Activated CD4-positive, alpha-beta T cell treated with anti-CD3 and anti-CD28 coated beads for 36 hours (primary cell): ENCODE measurements at places on chromosomes 7 and 10.

GRCh38 chr7:30805081-30805691 is 34.0 kb downstream of the MINDY4 start:
- no peak for DNase-seq

- peak; percentile 92 for DNase-seq
Observed at GRCh38 chr10:128047351-128047750, 78.9 kb downstream of the MKI67 start.

DNA sequence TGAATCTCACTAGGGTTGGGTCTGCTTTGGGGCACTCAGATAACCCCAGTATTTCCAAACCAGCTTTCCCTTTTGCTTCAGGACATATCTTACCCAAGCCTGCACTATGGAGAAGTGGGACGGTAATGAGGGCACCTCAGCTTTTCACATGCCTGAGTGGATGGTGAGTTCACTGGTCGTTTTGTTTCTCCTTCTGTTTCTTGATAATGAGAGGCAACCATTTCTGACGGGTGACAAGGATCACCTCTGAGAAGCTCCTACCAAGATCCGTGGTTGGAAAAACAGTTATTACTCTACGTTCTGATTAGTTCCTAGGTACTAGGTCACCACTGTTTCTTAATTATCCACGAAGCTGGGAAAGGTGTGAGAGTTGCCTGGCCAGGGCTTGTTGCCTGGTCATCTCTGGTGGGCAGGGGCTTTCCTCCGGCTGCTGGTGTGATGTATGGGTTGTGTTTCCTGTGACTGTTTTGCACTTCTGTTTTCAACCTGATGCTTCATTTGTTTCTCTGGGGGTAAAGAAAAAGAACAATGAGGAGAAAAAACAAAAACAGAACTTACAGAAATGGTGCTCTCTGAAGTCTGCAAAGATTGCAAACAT is 65.7 kb upstream of the STRIP2 start:
- DNase-seq: peak; percentile 51

GRCh38 chr10:26525586-26525985 is 87.4 kb downstream of the APBB1IP start:
- no peak for DNase-seq

GRCh38 chr7:19377611-19378344 is 232.6 kb upstream of the FERD3L start:
- no peak for DNase-seq

GRCh38 chr10:64733980-64734379 is 1212.8 kb downstream of the REEP3 start:
- DNase-seq: peak; percentile 4

GRCh38 chr7:126079151-126079550 is 1149.5 kb upstream of the POT1 start:
- DNase-seq: no peak

DNA sequence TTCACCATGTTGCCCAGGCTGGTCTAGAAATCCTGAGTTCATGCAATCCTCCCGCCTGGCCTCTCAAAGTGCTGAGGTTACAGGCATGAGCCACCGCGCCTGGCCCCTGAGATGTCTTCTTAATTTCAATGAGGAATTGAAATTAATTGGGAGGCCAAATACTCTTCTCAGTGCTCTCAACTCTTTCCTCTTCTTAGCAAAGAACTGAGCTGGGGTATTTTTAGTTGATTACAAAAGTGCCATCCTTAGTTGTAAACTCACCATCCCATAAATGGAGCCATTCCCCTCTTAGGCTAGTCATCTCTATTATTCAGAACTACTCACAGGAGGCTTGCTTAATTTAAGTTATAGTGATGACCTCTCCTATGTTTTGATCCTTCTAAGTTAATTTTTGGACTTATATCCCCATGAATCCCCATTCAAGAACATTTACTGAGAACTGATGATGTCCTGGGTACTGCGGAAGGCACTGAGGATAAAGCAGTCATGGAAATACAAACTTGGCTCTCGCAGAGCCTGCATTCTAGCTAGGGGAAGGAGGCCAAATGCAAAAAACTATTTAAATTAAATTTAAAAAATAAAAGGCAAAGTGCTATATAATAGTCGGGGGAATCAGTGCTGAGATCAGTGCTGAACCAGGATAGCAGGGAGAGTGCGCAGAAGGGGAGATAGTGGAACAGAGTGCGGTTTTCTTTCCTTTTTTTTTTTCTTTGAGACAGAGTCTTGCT is 145.3 kb downstream of the SFMBT2 start:
- DNase-seq: no peak

DNA sequence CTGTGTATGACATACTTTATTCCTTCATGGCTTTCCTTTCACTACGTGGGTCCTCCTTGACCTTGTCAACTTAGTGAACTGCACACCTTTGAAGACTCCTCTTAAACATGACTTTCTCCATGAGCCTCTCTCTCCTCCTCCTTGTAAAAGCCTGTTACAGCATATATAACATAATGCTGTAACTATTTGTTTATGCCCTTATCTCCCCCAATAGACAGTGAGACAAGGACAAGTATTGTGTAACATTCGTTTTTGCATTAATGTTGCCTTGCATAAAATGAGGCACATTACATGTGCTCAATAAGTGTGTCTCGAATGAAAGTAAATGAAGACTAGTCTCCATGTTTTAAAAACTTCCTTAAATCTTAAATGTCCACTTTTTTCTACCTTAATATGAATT is 4.3 kb upstream of the LAMB1 start:
- DNase-seq: no peak

- DNase-seq: no peak
Observed at GRCh38 chr10:114706458-114707055, 48.5 kb upstream of the ABLIM1 start.

DNA sequence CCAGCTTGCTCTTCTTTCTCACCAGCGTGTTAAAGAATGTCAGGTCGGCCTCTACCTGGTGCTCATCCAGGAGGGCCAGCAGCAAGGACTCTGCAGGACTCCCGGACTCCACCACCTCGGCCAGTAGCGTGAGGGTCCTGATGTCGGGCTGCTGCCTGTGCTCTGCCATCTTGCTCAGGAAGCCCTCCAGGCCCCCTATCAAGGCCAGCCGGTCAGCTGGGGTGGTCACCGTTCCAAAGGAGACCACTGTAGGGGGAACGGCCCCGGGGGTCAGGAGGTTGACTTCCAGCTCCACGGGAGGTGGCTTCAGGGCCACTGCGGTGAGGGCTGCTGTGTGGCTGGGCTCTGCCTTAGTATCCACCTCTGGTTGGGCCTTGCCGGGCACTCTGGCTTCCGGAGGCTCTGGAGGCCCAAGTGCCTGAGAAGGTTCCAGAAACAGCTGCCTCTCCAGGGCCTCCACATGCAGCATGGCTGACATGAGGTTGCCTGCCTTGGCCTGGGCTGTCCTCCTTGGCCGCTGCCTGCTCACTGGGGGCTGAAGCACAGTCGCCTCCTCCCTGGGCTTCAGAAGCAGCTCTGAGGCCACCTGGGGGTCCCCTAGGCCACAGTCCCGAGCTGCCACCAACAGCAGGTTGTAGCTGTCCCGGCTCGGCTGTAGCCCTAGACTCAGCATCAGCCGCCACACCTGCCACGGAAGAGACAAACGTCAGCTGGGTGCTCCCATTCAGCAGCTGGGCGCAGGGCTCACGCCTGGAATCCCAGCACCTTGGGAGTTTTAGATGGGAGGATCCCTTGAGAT is 13.5 kb downstream of the PTCD1 start:
- no peak for DNase-seq

- DNase-seq: no peak
Observed at GRCh38 chr7:25857376-25858067, 294.5 kb upstream of the NFE2L3 start.

GRCh38 chr7:96116173-96116572 is 205.7 kb downstream of the SLC25A13 start:
- no peak for DNase-seq

- DNase-seq: no peak
Observed at GRCh38 chr10:62437696-62438095, 63.5 kb downstream of the ZNF365 start.

- no peak for DNase-seq
Observed at GRCh38 chr7:142791502-142791901, 20.7 kb downstream of the PRSS2 start.

- no peak for DNase-seq
Observed at GRCh38 chr10:82674036-82674435, 799.0 kb downstream of the NRG3 start.

DNA sequence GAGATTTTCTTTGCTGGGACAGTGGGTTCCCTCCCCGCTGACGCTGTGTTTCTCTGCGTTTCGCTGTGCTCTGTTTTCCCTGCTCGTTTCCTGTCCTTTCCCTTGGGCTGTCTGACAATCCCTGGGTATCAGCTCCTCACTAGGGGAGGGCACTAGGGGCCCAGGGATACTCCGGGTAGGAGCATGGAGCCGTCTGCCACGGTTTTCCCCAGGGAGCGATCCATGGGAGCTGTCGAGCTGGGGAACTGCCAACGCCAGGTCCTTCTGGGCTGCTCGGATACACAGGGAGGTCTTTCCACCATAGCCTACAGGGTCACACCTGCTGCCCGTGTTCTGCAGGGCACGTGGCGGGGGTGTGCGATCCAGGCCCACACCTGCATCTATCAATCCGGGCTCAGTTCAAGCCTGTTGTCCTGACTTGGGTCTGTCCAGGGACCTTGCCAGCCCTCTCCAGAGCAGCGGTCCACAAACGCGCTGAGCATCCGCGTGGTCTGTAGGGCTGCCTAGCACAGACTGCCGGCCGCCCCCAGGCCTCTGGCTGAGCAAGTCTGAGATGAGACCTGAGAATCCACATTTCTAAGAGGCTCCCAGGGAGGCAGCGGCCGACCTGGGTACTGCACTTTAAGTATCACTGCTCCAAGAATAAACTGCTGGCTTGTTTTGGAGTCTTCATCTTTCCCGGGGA is 263.1 kb downstream of the ELFN1 start:
- no peak for DNase-seq

- no peak for DNase-seq
Observed at GRCh38 chr10:112959207-112959838, 9.3 kb downstream of the TCF7L2 start.

DNA sequence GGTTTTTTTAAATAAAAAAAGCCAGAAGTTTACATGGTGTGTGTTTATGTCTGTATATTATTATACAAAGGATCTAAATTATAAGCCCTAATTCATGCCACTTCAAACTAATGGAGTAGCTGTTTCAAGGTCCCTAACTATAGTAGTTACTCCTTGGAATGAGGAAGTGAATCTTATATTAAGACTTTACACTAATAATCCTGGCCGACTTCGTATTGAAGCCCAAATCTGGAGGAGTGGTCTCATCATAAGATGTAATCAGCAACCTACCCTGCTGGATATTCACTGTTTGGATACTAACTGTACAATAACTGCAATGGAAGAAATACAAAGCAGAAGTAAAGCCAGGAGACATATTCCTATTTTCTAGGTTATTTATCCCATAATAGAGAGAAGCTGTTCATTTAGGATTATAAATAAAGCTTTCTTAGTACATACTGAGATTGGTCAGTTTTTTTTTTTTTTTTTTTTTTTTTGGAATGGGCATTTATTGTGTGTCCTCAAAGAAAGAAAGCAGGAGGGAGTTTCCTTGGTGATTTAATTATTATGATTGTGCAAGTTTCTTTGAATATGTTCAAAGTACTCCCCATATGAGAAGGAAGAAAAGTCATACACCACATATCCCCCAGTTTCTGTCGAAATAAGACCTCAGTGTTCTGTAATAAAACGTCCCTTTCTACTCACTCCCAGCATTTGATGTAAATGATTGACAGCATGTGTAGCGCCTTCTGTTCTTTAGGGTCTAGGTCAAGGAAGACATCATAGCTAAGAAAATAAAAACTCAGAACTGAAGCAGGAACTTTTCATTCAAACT is 397.8 kb downstream of the EXOC4 start:
- DNase-seq: no peak

DNA sequence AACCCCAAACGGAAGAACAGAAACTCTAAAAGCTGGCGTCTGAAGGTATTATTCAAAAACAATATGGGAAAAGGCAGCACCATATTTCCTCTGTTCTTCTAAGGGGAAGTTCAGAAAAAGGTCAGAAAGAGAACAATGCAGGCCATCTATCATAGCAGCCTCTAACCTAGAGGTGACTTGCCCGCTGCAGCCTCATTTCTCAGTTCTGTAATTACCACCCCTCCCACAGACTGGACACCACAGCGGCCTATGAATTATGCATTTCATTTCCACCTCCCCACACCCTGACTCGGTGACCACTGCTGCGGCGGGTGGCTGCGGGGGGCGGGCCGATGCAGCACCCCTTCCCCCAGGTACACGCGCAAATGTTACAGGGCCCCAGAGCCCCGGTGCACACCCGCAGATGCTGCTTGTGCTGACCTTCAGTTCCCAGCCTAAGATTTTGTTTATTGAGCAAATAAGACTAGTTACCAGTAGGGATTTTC is 125.5 kb downstream of the CLEC2L start:
- peak; percentile 35 for DNase-seq

- no peak for DNase-seq
Observed at GRCh38 chr7:32045228-32045627, 25.0 kb downstream of the PDE1C start.

- DNase-seq: no peak
Observed at GRCh38 chr10:52517012-52517411, 202.9 kb downstream of the DKK1 start.

GRCh38 chr10:71635251-71635866 is 84.2 kb downstream of the C10orf105 start:
- DNase-seq: no peak

- no peak for DNase-seq
Observed at GRCh38 chr10:23338886-23339285, 5.7 kb downstream of the C10orf67 start.

- DNase-seq: no peak
Observed at GRCh38 chr7:70093205-70093904, 495.1 kb downstream of the AUTS2 start.

DNA sequence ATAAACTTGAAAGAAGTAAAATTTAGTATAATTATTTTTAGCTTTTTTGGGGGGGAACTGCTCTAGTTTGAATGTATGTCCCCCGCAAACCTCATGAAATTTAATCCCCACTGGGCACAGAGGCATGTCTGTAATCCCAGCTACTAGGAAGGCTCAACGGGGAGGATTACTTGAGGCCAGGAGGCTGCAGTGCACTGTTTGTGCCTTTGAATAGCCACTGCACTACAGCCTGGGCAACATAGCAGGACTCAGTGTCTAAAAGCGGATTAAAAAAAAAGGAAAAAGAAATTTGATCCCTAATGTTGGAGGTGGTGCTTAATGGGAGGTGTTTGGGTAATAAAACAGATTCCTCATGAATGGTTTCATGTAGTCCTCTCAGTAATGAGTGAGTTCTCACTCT is 43.1 kb upstream of the PHF14 start:
- DNase-seq: no peak

- DNase-seq: peak; percentile 30
Observed at GRCh38 chr7:130367088-130367755, 13.1 kb upstream of the CPA1 start.

GRCh38 chr10:112872728-112873127 is 77.3 kb upstream of the TCF7L2 start:
- no peak for DNase-seq
